ENCODE measurements at places on chromosomes 11 and 22.

- DNase-seq, result no peak
Observed at GRCh38 chr11:65555693-65556231, 2.4 kb downstream of the LTBP3 start.

- DNase-seq, result no peak
Observed at GRCh38 chr11:35064114-35064800, 74.7 kb upstream of the CD44 start.

- no peak for DNase-seq
Observed at GRCh38 chr22:48263431-48263765, 1500.9 kb downstream of the TBC1D22A start.

- peak; percentile 90 for DNase-seq
Observed at GRCh38 chr11:64743591-64744543, at the start of gene RASGRP2. RASGRP2 (minus strand) TSS chr11:64744142; CDS start chr11:64742866, 1,276 bp downstream.

- no peak for DNase-seq
Observed at GRCh38 chr11:79046366-79046765, 394.5 kb downstream of the TENM4 start.

GRCh38 chr22:45240104-45240809, 437 bp downstream of the KIAA0930 start:
- DNase-seq, result peak; percentile 40

- no peak for DNase-seq
Observed at GRCh38 chr22:49014227-49015201, 813.2 kb downstream of the BRD1 start.

GRCh38 chr11:14555818-14556217, 35.6 kb upstream of the PSMA1 start:
- no peak for DNase-seq

DNA sequence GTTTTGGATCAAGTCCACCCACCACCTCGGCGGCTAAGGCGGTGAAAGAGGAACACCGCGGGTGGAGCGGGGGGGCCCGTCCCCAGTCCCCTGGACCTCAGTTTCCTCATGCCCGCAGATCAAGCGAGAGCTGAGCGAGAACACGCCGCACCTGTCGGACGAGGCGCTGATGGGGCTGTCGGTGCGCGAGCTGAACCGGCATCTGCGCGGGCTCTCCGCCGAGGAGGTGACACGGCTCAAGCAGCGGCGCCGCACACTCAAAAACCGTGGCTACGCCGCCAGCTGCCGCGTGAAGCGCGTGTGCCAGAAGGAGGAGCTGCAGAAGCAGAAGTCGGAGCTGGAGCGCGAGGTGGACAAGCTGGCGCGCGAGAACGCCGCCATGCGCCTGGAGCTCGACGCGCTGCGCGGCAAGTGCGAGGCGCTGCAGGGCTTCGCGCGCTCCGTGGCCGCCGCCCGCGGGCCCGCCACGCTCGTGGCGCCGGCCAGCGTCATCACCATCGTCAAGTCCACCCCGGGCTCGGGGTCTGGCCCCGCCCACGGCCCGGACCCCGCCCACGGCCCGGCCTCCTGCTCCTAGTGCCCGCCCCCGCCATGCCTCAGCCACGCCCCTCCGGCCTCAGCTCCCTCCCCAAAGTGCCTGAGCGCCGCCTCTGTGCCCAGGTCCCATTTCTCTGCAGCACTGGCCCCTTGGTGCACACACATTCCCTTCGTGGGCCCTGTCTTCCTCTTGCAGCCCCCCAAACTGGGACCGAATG, 12.7 kb downstream of the MAFF start:
- DNase-seq, result peak; percentile 61

GRCh38 chr22:35183917-35184316, 73.4 kb upstream of the HMGXB4 start:
- no peak for DNase-seq

- DNase-seq, result no peak
Observed at GRCh38 chr11:415640-416041, 842 bp upstream of the SIGIRR start.

GRCh38 chr11:91104237-91104636, 881.4 kb upstream of the CHORDC1 start:
- no peak for DNase-seq

DNA sequence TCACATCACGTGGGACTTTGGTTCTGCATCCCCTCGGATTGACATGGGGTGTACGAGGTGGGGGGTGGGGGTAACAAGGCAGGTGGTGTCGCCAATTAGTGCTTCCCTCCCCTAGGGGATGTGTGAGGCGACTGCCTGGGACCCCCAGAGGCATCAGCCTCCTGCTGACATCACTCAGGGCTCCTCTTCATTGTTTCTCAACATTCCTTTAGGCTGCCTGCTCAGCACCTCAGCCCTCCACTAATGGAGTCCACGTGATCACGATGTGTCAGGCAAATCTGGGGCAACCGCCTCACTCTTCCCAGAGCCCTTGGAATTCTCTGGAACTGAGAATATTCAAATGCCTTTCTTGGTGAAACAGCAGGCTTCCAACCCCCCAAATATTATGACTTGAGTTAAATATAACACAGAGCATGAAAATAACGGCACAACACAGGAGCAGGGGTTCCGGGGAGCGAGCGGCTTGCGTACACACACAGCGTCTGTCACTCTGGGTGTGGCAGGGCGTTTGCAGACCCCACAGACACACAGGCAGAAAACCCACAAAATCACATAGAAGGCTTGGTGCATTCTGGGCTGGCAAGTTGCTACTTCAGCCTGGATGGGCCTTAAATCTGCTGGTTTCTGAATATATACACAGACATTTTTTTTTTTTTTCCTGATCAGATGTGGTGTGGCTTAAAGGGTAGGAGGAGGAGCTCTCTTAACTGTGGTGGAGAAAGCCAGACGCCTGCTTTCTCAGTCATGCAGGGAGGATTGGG, 170.1 kb upstream of the CADM1 start:
- no peak for DNase-seq

DNA sequence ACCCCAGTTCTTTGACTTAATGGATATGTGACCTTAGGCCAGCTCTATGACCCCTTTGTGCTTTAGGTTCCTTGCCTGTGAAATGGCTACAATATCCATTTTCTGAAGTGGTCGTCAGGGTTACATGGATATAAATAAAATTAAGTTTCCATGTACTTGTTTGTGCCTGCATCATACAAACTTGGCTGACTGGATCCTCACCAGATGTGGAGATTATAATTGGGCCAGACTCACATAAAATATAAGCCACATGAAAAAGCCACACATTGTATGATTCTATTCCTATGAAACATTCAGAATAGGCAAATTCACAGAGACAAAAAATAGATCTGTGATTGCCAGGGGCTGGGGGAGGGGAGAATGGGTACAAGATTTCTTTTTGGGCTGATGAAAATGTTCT, 100.9 kb upstream of the USP47 start:
- DNase-seq, result no peak

GRCh38 chr11:110314366-110315095, 18.1 kb upstream of the RDX start:
- no peak for DNase-seq

DNA sequence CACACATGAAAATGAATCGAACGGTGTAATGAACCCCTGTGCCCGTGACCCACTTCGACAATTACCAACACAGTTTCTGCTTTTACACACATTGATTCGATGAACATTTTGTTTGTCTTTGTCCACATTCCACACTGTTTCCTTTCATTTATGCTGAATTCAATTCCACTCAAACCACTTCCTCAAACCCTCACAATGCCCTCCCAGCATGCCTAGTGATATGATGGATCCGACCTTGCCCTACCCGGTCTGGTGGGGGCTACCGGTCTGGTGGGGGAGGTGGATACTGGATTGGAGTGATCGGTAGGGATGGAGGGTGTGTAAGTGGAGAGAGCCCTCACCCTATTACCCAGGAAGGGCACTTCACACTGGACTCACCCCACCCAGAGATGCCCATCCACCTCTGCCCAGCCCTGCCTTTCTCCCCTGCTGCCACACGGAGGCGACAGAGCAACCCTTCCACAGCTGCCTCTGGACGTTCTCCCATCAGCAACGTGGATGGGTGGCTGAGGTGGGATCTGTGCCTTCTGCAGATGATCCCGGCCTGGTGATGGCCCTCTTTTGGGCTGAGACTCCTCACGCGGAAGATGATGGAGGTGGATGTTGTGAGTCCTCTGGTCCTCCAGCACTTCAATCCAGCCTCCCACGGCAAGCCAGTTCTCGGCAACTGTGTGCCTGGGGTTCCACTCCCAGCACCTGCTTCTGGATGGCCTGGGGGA, 33.0 kb upstream of the P2RY2 start:
- peak; percentile 68 for DNase-seq

GRCh38 chr11:63978551-63979239, 4.3 kb downstream of the COX8A start:
- DNase-seq, result no peak

DNA sequence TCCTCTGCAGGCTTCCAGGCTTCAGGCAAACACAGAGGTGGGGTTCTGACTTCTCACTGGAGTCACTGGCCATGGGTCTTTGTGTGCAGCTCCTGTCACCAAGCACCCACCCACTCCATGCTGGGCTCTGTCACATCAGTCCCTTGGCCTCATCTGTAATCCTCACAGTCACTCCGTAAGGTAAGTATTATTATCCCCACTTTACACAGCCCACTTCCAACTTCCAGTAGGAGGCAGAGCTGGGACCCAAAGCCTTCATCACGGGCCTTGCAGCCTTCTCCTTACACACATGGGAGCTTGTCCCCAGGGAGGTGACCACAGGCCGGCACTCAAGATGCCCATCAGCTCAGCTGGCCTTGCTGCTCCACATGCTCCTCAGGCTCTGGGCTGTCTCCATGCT, 266.7 kb upstream of the B3GAT1 start:
- DNase-seq, result no peak

DNA sequence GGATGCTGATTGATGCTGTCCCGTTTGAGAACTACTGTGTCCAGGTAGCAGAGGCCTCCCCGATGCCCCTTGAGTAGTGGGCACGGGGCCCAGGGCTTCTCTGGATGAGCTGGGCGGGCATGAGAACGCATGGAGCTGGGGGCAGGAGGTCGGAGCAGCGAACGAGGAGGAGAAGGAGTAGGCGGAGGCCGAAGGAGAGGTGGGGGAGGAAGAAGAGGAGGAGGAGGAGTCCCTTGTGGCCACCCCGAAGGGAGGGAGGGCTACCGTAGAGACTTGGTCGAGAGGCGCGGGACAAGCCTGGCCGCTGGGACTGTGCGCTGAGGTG, 62.9 kb downstream of the CRYBB2 start:
- DNase-seq, result no peak

- no peak for DNase-seq
Observed at GRCh38 chr11:64074239-64074638, 38.5 kb downstream of the FLRT1 start.

DNA sequence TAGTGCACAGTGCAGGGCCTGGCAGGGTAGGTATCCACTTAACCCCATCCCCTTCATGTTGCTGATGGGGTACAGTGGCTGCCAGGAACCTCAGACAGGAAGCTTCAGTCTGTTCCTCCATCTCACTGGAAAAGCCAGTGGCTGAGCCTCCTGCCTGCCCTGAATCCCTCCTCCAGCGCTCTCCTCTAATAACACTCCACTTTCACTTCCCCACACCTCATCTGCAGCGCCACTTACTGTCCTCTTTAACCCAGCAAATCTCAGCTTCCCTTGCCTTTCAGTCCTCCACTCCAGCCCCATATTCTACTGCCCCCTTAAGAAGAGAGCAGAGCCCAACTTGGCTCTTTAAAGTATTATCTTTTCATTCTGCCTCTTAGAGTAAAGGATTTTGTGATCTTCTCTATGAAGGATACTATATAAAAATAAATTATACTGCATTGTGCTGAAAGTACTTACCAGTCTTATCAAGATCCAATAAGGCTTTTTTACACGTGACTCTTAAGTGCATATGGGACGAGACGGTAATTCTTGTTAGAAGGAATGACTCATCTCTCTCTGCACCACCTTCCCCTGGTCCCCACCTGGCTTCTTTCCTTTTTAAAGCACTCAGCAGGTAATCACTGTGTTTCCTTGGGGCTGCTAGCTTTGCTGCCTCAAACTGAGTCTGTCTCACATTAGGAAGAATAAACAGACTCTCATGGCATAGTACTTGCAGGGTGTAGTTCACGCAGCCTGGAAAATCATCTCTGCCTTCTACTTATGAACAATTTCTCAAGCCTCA, 238.0 kb upstream of the NARS2 start:
- no peak for DNase-seq

- no peak for DNase-seq
Observed at GRCh38 chr11:688681-689080, 6.3 kb downstream of the DEAF1 start.

Measured in activated naive CD8-positive, alpha-beta T cell treated with anti-CD3 and anti-CD28 coated beads, Interleukin-2, amount 50 U/mL, for 24 hours (primary cell).